ENCODE measurements at places on chromosomes 2 and 18. TPM values are rescaled to one million over a fixed set of nuclear protein-coding genes. Genes with fewer than 3 reads are reported as not detected.

GRCh38 chr2:112819081-112819480, 17.5 kb downstream of the IL1B start:
- H3K27me3 ChIP-seq, result no peaks in the 10 kb centered on the region
- no peak overlapping the region for H3K27ac ChIP-seq
- H3K36me3 ChIP-seq, result no peaks in the 10 kb centered on the region
- no peak overlapping the region for H3K4me3 ChIP-seq

GRCh38 chr18:63071701-63072141, 247.8 kb downstream of the BCL2 start:
- no peak overlapping the region for H3K4me3 ChIP-seq
- no peaks in the 10 kb centered on the region for H3K27me3 ChIP-seq
- no peaks in the 10 kb centered on the region for H3K36me3 ChIP-seq
- H3K4me1 ChIP-seq, result no peaks in the 10 kb centered on the region

ERCC3 gene
- 27.7 TPM for polyA plus RNA-seq

- peak overlapping the region; percentile 72 for H3K27ac ChIP-seq
- peaks cover 62% of the 10 kb centered on the region for H3K4me1 ChIP-seq
- H3K27me3 ChIP-seq, result no peaks in the 10 kb centered on the region
- H3K4me3 ChIP-seq, result no peak overlapping the region
- DNase-seq, result no peak
- peaks cover 14% of the 10 kb centered on the region for H3K36me3 ChIP-seq
Measured at GRCh38 chr2:237726401-237726830, 72.2 kb upstream of the RBM44 start.

SCG2 gene
- polyA plus RNA-seq, result not detected

GRCh38 chr18:80171054-80171872, 62.2 kb downstream of the ADNP2 start:
- H3K27me3 ChIP-seq, result peaks cover 7% of the 10 kb centered on the region
- peak; percentile 18 for DNase-seq
- no peaks in the 10 kb centered on the region for H3K4me1 ChIP-seq

- H3K27ac ChIP-seq, result no peak overlapping the region
- DNase-seq, result peak; percentile 25
- H3K36me3 ChIP-seq, result no peaks in the 10 kb centered on the region
- H3K27me3 ChIP-seq, result no peaks in the 10 kb centered on the region
- H3K4me3 ChIP-seq, result no peak overlapping the region
Measured at GRCh38 chr2:36780231-36780839, 83.8 kb downstream of the VIT start.

TFCP2L1 gene
- polyA plus RNA-seq, result 0.65 TPM

MC2R gene
- not detected for polyA plus RNA-seq

GRCh38 chr2:218401890-218402289, 2.2 kb downstream of the CTDSP1 start:
- H3K4me1 ChIP-seq, result peaks cover 74% of the 10 kb centered on the region
- no peaks in the 10 kb centered on the region for H3K27me3 ChIP-seq
- DNase-seq, result no peak

GCG gene
- polyA plus RNA-seq, result not detected

DNA sequence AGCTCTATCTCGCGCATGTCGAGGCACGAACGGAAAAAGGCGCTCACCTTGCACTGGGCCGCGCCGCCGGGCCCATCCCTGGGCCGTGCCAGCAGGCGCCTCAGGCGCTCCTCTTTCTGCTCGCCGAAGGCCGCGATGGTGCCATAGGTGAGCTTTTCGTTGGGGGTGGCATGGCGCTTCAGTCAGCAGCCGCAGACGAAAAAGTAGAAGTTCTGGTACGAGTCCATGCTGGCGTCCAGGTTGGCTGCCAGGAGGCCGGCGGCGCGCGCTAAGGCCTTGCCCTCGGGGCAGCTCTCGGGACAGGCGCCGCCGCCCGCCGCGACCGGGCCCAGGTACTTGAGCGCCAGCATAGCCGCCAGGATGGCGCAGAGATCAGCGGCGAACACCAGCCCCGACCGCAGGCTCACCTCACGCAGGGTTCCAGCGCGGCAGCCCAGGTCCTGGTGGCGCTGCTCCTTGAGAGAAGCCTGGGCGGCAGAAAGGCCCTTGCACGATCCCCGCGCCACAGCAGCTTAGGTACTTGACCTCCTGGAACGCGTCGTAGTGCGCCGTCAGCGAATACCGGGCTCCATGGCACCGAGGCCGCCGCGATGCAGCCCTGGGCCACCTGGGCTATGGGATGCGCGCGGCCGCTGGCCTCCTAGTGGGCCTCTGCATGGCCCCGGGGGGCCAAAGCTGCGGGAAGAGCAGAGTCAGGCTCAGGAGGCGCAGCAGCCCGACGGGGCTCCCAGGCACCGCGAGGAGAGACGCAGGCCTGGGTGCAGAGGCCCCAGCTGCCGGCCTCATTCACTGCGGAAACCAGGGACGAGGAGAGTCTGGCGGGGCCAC, 12.8 kb downstream of the ALPG start:
- peaks cover 24% of the 10 kb centered on the region for H3K27me3 ChIP-seq
- no peak overlapping the region for H3K27ac ChIP-seq
- H3K36me3 ChIP-seq, result no peaks in the 10 kb centered on the region
- H3K4me3 ChIP-seq, result no peak overlapping the region
- no peaks in the 10 kb centered on the region for H3K4me1 ChIP-seq

Measured in CD14-positive monocyte (primary cell).